ENCODE measurements at places on chromosomes 6 and 20. TPM values are rescaled to one million over a fixed set of nuclear protein-coding genes. Genes with fewer than 3 reads are reported as not detected.

GRCh38 chr6:112592159-112592558, 245.0 kb downstream of the RFPL4B start:
- DNase-seq: no peak

SF3B5 gene
- 133 TPM for polyA plus RNA-seq

BMP2 gene
- 22.8 TPM for polyA plus RNA-seq

- no peak for DNase-seq
These were observed 55.4 kb downstream of the RIPOR3 start for GRCh38 chr20:50635676-50636600.

DNA sequence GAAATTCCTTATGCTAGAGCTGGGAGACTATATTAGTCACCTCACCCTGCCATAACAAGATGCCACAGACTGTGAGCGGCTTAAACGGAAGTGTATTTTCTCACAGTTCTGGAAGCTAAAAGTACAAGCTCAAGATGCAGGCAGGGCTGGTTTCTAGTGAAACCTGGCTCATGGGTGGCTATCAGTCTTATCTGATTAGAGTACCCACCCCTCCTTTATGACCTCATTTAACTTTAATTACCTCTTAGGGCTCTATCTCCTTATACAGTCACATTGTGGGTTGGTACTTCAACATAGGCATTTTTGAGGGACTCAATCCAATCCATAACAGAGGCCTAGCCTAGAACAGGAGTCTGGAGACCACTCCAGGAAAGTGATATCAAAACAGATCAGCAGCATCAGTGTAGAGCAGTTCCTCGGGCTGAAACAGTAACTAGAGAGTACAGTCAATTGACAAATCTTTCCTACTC, 2.3 kb upstream of the SNRNP48 start:
- no peak for DNase-seq

- no peak for DNase-seq
These were observed 48.7 kb downstream of the IPCEF1 start for GRCh38 chr6:154307696-154308425.

DNA sequence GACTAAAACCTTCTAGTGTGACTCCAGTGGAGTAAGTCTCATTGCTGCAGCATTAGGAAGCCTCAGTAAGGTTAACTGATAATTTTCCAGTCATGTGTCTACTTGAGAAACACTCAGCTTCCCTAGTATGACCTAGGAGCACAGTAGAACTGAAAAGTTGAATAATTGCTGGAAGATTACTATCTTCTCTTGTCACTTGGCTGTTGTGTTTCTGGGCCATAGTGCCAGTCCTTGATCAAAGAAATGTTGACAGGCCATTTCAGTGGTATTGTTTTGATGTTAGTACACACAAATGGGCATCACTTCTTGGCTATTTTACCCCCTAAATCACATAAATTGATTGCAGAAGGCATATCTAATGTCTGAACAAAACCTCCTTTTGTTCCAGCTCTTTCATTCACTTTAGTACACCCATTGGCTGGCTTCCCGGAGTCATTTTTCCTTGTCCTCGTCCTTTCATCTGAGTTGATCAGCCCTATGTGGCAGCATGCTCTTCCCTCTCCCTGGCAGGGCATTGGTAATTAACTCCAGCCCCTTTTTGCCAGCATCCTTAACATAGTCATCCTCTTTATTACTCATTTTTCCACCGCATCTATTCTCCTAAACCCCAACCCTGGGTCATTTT, 6.0 kb downstream of the ENPP3 start:
- DNase-seq: no peak

Measured in right renal pelvis (tissue), 4 donors.